ENCODE measurements at places on chromosomes 13 and 19.

- peaks cover 13% of the 10 kb centered on the region for H3K4me1 ChIP-seq
- H3K36me3 ChIP-seq = peaks cover 12% of the 10 kb centered on the region
- no peak overlapping the region for H3K27ac ChIP-seq
- peaks cover 2% of the 10 kb centered on the region for H3K27me3 ChIP-seq
- no peak overlapping the region for H3K4me3 ChIP-seq
- no peak for DNase-seq
Measured at GRCh38 chr19:5792224-5792623, 1.3 kb upstream of the DUS3L start.

- H3K4me3 ChIP-seq = no peak overlapping the region
- H3K27ac ChIP-seq = no peak overlapping the region
- H3K4me1 ChIP-seq = no peaks in the 10 kb centered on the region
- DNase-seq = no peak
- H3K27me3 ChIP-seq = no peaks in the 10 kb centered on the region
Measured at GRCh38 chr19:16851031-16851712, 22.0 kb downstream of the SIN3B start.

GRCh38 chr13:44726214-44726613 is 150.1 kb upstream of the TSC22D1 start:
- peaks cover 1% of the 10 kb centered on the region for H3K36me3 ChIP-seq
- H3K27ac ChIP-seq = no peak overlapping the region
- H3K4me3 ChIP-seq = no peak overlapping the region
- DNase-seq = no peak
- H3K4me1 ChIP-seq = no peaks in the 10 kb centered on the region

GRCh38 chr13:28545583-28546333 is 50.8 kb upstream of the FLT1 start:
- peaks cover 37% of the 10 kb centered on the region for H3K27me3 ChIP-seq
- H3K4me1 ChIP-seq = peaks cover 3% of the 10 kb centered on the region
- H3K4me3 ChIP-seq = no peak overlapping the region
- H3K36me3 ChIP-seq = peaks cover 3% of the 10 kb centered on the region
- H3K27ac ChIP-seq = no peak overlapping the region

GRCh38 chr13:112583592-112584277 is 4.2 kb downstream of the TUBGCP3 start:
- peak overlapping the region; percentile 65 for H3K4me3 ChIP-seq
- peaks cover 10% of the 10 kb centered on the region for H3K36me3 ChIP-seq
- H3K27me3 ChIP-seq = no peaks in the 10 kb centered on the region
- peak; percentile 38 for DNase-seq
- H3K27ac ChIP-seq = peak overlapping the region; percentile 92

- H3K4me3 ChIP-seq = peak overlapping the region; percentile 69
- H3K27me3 ChIP-seq = peaks cover 26% of the 10 kb centered on the region
- H3K4me1 ChIP-seq = peaks cover 18% of the 10 kb centered on the region
- H3K27ac ChIP-seq = no peak overlapping the region
- H3K36me3 ChIP-seq = no peaks in the 10 kb centered on the region
Measured at GRCh38 chr19:54430306-54431254, 15.3 kb downstream of the TTYH1 start.

GRCh38 chr13:44868397-44868796 is 120.9 kb downstream of the NUFIP1 start:
- DNase-seq = no peak
- peaks cover 8% of the 10 kb centered on the region for H3K27me3 ChIP-seq
- no peak overlapping the region for H3K27ac ChIP-seq
- peaks cover 2% of the 10 kb centered on the region for H3K4me1 ChIP-seq
- no peaks in the 10 kb centered on the region for H3K36me3 ChIP-seq

GRCh38 chr19:44627631-44628030 is 14.3 kb downstream of the IGSF23 start:
- H3K27ac ChIP-seq = no peak overlapping the region
- H3K4me1 ChIP-seq = no peaks in the 10 kb centered on the region
- no peak overlapping the region for H3K4me3 ChIP-seq
- no peak for DNase-seq

GRCh38 chr13:44107357-44108121 is 227.8 kb downstream of the LACC1 start:
- no peak overlapping the region for H3K4me3 ChIP-seq
- H3K4me1 ChIP-seq = no peaks in the 10 kb centered on the region
- H3K27ac ChIP-seq = no peak overlapping the region

GRCh38 chr19:45640849-45641273 is 1.7 kb upstream of the EML2 start:
- H3K36me3 ChIP-seq = no peaks in the 10 kb centered on the region
- peaks cover 33% of the 10 kb centered on the region for H3K4me1 ChIP-seq
- H3K4me3 ChIP-seq = peak overlapping the region; percentile 83
- H3K27ac ChIP-seq = peak overlapping the region; percentile 96
- peak; percentile 51 for DNase-seq

- H3K4me3 ChIP-seq = no peak overlapping the region
- no peaks in the 10 kb centered on the region for H3K36me3 ChIP-seq
- H3K4me1 ChIP-seq = no peaks in the 10 kb centered on the region
- DNase-seq = no peak
Measured at GRCh38 chr13:111411919-111412650, 91.6 kb downstream of the TEX29 start.

DNA sequence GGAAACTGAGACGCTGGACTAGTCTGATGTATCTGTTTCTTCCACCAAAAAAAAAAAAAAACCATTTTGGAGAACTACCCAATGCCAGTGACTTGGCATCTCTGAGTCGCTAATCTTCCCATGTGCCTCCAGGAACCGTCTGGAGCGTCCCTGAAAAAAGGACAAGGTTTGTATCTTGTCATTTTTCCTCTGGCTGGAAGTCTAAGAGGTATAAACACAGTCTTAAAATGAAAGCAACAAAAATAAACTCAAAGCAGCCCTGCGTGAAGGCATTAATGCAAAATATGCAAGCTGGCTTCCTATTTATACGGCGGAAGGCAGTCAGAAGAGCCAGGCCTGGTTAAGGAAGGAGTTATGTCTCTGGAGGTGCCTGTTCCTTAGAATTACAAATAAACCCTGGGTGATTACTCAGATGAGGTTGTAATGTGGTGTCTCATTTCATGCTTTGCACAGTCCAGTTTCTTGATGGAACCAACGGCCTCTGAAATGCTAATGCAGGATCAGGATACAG is 20.3 kb downstream of the ACTN4 start:
- no peak for DNase-seq
- no peaks in the 10 kb centered on the region for H3K27me3 ChIP-seq
- H3K4me3 ChIP-seq = peak overlapping the region; percentile 69
- H3K4me1 ChIP-seq = peaks cover 50% of the 10 kb centered on the region

DNA sequence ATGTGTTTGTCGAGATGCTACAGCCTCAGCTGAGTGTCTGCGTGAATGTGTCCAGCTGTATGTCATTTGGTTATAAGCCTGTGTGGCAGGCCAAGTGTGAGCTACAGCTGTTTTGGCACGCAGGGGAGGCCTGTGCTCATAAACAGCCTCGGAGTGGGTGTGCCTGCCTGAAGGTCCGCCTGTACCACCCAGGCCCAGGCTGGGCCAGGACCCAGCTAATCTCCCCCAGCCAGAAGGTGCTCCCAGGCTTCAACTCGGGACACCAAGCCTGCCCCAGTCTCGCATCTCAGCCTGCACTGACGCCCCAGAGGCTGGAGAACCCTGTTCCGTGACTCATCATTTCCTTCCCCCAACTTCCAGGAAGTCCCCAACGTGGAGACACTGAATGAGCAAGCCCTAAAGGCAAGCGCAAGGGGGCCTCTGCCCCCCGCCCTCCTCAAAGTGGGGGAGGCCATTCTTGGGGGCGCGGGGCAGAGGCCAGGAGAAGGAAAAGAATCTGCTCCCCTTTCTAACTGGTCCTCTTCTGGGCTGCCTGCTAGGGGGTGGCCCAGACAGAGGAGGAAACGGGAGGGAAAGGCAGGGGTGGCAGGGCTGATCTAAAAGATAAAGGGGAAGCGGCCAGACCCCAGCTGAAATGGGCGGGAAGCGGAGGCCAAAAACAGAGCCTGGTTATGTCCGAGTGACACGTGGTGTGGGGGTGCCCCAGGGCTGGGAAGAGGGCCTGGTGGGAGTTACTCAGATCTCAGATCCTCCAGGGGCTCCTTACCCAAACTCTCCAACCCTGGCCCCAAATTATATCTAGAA is 2.0 kb downstream of the SLC1A5 start:
- peak; percentile 56 for DNase-seq
- H3K4me3 ChIP-seq = peak overlapping the region; percentile 95
- peaks cover 43% of the 10 kb centered on the region for H3K4me1 ChIP-seq

DNA sequence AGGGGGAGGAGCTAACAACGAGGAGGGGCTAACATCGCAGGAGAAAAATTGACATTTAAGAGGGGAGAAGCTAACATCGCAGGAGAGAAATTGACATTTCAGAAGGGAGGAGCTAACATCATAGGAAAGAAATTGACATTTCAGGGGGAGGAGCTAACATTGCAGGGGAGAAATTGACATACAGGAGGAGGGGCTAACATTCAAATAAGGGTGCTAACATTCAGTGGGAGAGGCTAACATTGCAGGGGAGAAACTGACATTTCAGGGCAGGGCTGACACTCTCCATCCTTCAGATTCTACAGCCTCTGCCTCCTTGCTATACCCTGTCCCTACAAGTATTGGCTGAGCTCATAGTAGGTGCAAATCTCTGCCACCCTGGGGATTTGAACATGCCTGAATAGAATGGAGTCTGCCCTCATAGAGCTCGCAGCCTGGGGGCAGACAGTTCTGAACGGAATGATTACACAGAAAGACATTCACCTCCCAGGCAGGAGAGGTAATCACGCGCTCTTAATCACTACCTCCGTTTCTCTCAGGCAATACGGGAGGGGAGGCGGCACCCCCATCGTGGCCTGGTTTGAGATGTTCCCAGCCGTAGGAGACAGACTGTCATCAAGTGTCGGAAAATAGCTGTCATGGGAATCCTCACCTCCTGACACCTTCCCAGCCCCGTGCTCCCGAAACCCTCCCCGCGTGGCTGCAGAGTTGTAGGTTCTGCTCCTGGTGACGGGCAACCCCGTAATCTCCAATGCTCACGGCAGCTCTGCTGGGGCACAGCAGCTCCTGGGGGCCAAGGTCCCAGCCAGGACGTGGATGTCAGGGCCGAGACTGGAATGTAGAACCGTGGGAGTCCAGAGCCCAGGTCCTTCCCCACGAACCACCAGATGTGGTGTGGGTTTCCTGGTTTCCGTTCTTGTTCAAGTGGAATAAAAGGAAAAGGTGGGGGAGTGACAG is 9.5 kb downstream of the GPR32 start:
- no peak overlapping the region for H3K27ac ChIP-seq
- no peak overlapping the region for H3K4me3 ChIP-seq
- H3K36me3 ChIP-seq = no peaks in the 10 kb centered on the region
- peaks cover 29% of the 10 kb centered on the region for H3K27me3 ChIP-seq
- peaks cover 3% of the 10 kb centered on the region for H3K4me1 ChIP-seq

- H3K27me3 ChIP-seq = no peaks in the 10 kb centered on the region
- no peaks in the 10 kb centered on the region for H3K36me3 ChIP-seq
- no peaks in the 10 kb centered on the region for H3K4me1 ChIP-seq
- H3K4me3 ChIP-seq = no peak overlapping the region
- DNase-seq = no peak
Measured at GRCh38 chr13:109900320-109900719, 113.9 kb upstream of the IRS2 start.

DNA sequence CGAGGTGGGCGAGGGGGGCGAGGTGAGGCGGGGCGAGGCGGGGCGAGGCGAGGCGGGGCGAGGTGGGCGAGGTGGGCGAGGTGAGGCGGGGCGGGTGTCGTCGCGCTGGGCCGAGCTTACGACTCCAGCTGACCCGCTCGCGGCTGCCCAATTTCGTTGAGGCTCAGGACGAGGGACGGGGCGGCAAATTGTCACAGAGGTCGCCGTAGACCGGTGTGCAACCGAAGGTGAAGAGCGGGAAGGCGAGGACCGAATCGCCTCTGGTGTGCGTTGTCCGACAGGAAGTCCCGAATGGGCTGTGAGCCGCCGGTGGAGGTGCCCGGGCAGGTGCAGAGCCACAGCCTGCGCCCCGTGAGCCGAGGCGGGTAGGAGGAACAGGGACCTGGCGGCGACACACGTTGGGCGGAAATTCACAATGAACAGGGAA is at the start of gene LACC1:
TSS of gene LACC1 (plus strand) at position 150 of the 427 bp plus-strand sequence. CDS start 1,082 bp downstream, outside the sequence.
- peaks cover 27% of the 10 kb centered on the region for H3K4me1 ChIP-seq
- peak; percentile 50 for DNase-seq
- H3K4me3 ChIP-seq = peak within 1 kb of the TSS; percentile 97
